ENCODE measurements at places on chromosomes 4 and X. TPM values are rescaled to one million over a fixed set of nuclear protein-coding genes. Genes with fewer than 3 reads are reported as not detected.

SOWAHB gene
- not detected for total RNA-seq

TBC1D8B gene
- total RNA-seq = 1.1 TPM

CHRNA9 gene
- not detected for total RNA-seq

- DNase-seq = peak; percentile 6
Observed at GRCh38 chr4:52657618-52658501, 1.2 kb downstream of the USP46 start.

DNA sequence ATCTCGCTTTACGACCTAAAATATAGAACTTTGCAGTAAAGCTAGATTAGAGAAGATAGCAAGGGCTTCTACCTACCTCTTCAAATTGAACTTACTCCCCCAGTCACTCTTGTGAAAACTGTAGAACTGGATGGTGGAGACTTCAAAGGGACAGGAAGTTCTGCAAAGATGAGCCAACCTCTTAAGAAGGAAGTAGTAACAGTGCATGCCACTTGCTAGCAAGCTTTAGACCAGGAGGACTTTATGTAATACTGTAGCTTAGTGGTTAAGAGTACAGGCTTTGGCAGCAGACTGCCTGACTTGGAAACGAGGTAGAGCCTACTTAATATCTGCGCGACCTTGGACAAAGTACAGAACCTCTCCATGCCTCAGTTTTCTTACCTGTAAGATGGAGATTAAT, 27.5 kb upstream of the VBP1 start:
- no peak for DNase-seq

Data from neural crest cell (in vitro differentiated cells).